ENCODE measurements at places on chromosomes 11 and 22.

DNA sequence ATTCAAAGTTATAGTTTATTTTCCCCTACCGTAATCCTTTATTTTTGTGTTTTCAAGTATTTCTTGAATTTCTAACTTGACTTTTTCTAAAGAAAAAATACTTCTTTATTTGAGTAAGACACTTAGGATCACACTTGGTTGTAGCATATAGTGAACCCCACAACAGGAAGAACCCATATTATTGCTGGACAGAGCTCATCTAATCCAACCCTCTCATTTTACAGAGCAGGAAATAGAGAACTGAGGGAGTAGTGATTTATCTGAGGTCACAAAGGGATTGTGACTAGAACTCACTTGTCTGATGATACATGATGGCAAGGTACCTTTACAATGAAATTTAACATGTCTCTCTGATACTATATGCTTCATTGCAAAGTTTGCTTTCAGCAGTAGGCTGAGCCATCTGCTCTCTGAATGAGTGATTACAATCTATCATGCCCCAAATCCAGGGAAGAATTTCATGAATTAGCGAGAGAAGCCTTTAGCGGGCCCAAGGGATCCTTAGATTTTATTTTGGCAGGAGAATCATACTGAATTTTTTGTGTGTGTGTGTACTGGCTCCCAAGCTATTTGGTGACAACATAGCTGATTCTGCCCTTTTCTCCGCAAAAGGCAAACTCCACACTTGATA lies 9.8 kb downstream of the SLC17A6 start:
- no peak for DNase-seq

- DNase-seq, result no peak
Observed at GRCh38 chr11:9231848-9232177, 33.3 kb downstream of the DENND5A start.

- no peak for DNase-seq
Observed at GRCh38 chr22:23511627-23512347, 68.3 kb downstream of the IGLL1 start.

DNA sequence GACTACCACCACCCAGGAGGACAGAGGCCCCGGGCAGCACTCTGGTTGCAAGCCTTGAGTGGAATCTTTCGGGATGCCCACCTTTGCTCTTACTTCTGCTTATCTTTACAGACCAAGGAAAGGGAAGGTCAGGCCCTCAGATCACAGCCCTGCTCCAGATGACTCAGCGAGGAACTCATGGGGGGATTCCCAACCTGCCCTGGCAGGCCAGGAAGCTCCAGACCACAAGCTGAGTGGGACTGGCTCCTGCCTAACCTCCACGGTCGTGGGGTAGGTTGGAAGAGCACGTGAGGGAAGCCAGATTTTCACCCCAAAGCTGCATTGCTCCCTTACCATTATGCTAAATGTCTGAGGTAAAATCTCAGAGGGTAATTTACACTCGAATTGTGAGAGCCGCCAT lies 11.8 kb downstream of the TBC1D10A start:
- DNase-seq, result no peak

DNA sequence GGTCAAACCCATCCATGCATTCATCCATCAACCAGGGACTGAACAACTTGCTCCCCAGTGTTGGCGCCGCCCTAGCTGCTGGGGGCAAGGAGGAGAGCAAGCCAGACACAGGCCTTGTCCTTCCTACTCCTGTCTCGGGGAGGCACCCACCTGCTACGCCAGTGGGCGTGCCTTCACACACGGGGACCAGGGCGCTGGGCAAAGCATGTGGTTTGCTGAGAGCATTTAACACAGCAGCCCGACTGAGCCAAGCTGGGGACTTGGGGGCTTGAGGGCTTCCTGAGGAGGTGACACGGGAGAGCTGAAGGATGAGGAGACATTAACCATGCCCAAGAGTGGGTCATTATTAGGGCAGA lies 30.6 kb downstream of the CACNA1I start:
- DNase-seq, result no peak

DNA sequence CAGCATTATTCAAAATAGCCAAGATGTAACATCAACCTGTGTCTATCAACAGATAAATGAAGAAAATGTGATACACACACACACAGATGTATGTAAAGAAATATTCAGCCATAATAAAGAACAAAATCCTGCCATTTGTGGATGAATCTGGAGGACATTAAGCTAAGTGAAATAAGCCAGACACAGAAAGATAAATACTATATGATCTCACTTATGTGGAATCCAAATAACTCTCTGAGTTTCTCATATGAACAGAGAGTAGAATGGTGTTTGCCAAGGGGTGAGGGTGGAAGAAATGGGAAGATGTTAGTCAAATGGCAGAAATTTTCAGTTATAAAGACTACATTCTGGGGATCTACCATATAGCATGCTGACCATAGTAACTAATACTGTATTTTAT lies 224.2 kb downstream of the GUCY1A2 start:
- no peak for DNase-seq

- peak; percentile 62 for DNase-seq
Observed at GRCh38 chr22:37019309-37020191, at the start of the genes MPST and TST. TSS of gene MPST (plus strand) at chr22:37019742. CDS start at chr22:37019837, 95 bp downstream. TSS of gene TST (minus strand) at chr22:37019447. CDS start at chr22:37018732, 715 bp downstream.

DNA sequence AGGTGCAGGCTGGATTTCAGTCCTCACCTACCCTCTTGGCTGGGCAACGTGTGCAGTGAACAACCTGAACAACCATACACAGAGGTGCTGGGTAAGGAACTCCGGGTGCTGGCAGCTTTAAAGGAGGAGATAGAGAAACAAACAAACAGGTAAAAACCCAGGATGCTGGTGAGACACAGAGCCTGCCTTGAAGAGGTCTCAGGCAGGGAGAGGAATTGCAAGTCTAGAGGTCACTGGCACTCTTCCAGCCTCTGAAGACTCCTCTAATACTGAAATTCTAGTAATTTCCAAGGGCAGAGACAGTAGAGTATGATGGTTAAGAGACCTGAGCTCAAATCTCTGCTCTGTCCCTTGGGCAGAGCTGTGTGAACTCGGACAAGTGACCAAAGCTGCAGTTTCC lies 192.5 kb downstream of the CEP164 start:
- DNase-seq, result no peak

- DNase-seq, result peak; percentile 53
Observed at GRCh38 chr11:124402326-124402922, 3.6 kb upstream of the OR8B3 start.

DNA sequence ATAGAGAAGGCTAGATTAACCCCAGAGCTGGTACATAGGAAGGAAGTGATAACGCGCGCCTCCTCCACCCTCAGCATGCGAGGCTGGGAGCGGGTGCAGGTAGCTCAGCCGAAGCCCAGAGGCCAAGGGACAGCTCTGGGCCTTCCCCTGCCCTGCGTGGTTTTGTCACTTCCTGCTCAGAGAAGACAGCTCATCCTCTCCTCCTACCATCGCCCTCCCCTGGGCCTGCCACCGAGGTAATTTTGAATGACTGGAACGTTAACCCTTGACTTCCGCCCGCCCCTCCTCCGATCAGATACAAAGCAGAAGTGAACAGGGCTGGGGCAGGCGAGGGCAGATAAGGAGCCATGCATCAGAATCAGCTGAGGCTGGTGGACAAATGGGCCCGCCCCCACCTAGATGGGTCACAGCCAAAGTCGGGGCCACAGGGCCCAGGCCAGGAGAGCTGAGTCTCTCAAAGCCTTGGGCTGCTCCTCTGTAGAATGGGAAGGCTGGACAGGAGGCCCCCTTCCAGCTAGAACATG lies 1.6 kb downstream of the RAC2 start:
- no peak for DNase-seq

DNA sequence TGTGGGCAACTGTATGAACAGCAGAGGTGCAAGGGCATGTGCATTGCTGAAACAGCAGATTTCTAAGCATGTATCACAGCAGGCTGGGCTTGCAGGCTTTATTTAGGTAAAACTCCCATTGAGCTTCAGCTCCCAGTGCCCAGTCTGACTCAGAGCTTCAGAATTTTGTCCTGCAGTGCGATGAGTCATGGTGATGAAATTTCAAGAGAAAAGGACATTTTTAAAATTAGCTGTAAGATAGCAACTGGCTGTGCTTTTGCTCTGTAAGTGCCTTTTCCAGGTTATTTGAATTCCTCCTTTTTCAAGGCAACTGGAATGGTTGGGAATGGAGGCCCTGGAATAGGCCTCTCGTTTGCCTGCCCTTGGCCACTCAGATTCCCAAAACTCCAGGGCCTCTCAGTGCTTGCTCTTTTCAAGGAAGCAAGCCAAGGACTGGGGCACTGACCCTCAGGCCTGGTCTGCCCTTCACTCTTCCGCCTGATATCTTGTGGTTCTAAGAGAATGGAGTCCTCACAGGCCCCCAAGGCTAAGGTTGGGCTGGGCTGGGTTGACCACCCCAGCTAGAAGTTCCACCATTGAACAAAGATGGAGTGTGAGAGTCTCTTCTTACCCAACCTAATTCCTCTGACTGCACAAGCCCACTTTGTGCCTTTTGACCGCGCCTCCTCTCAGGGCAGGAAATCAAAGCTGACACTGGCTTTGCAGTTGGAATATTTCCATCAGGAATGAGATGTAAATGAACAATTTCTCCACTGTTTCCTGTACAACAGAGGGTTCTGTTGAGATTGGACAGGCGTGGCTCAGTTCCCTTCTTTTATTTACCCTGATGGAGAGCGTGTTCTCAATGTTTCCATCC lies 59.5 kb upstream of the PRSS23 start:
- no peak for DNase-seq

- no peak for DNase-seq
Observed at GRCh38 chr11:31824332-31824878, 13.3 kb upstream of the PAX6 start.

DNA sequence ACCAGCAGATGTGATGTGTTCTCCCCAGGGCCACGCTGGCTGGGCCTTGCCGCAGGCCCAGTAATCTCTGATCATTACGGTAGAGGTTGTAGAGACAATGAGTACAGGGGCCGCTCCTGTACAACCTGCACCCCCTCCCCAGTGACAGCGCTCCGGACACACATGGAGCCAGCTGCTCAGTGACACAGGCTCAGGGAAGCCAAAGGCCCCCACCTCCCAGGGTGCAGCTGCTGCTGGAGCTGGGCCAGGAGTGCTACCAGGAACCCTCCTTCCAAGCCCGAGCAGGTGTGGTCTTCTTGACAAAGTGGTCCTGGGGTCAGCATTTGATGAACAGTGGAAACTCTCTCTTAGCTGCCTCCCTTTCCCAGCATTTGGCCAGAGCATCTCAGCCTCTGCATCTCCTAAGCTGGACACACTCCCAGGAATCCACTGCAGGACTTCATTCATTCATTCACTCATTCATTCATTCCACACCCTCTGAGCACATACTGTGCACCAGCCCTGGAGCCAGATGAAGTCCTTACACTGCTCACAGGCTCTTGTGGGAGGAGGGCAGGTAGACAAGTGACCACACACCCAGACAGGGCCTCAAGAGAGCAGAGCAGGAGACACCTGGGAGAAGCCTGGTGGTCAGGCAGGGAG lies 49.6 kb upstream of the MPEG1 start:
- DNase-seq, result no peak

DNA sequence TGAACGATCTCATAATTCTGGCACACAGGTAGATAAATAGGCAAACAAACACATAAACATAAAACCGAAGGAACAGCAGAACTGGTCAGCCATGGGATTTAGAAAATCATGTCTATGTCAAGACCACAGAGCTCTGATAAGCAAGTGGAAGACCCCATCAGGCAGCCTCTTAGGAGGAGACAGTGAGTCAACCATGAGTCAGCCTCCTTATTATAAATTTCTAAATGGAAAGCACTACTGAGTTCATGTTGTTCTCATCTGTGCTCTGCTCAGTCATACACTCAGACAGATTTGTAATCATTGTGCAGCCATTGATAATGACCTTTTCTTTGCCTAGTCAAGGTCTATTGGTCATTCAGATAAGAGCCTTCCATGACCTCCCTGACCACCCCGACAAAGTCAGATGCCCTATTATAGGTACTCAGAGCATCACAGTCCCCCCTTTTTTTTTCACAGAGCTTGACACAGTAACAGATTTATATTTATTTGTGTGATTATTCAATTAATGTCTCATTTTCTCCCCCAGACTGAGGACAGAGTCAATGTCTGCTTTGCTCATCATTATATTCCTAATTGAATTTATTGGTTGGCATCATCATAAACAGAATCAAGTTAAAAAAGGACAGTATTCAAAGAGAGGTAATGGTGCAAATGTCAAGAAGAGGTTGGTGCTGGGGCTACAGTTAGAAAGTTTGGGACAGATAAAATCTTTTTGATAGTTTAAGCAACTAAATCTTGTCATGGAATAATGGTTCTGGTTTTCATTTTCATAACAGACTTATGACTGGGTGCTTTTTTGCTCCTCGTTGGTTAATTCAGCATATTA lies 579.7 kb upstream of the CCDC90B start:
- no peak for DNase-seq

DNA sequence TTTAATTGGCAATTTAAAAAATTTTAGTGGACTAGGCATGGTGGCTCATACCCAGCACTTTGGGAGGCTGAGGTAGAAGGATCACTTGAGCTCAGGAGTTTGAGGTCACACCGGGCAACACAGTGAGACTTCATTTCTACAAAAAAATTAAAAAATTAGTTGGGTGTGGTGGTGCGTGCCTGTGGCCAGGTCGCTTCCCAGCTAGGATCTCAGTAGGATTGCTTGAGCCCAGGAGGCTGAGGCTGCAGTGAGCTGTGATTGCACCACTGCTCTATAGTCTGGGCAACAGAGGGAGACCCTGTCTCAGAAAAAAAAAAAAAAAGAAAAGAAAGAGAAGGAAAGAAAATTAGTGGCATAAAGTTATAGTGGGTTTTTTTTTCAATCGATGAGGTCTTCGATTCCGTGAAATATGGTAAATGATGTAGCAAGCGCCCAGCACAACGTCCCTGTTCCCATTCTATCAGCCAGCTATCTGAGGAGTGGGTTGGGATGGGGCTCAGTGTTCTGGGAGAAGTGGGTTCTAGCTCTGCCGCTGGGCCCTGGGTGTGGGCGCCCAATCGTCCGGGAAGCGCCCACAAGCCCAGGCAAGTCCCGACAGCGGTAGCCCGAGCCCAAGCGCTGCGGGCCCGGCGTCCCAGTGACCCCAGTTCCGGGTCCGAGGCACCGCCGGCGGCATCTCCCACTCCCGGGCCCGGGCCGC lies 1.4 kb downstream of the FOSL1 start:
- no peak for DNase-seq

- no peak for DNase-seq
Observed at GRCh38 chr22:23256171-23256932, 76.0 kb downstream of the BCR start.

GRCh38 chr11:6745465-6746015 lies 26.2 kb downstream of the OR2AG2 start:
- DNase-seq, result no peak

GRCh38 chr11:25928076-25928475 lies 403.9 kb upstream of the ANO3 start:
- no peak for DNase-seq

DNA sequence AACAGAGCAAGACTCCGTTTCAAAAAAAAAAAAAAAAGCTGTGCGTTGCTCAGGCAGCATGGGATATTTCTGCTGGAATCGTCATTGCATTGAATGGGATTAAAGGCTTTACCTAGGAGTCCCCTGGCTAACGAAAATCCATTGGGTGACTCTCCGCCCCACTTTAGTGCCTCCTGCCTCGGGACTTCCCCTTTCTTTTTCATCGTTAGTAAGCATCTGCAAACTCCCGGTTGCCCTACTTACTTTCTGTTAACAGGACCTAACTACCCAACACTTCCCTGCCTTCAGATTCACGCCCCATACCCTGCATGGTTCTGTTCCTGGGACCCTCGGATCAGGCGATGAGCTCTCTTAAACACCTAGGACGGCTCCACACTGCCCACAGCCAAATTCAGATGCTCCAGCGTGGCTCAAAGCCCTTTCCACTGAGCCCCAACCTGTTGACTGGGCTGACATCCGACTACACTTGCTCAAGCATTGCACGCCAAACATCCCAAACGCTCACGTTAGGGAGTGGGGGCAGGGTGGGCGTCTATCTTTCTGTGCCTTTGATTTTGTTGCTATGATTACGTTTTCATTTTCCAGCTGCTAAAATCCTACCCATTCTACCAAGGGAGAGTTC lies 143.8 kb downstream of the ST3GAL4 start:
- no peak for DNase-seq
